ENCODE measurements at places on chromosomes 5 and 9.
A peak's percentile ranks its signal among the peaks of the same experiment; 100 is the strongest.

DNA sequence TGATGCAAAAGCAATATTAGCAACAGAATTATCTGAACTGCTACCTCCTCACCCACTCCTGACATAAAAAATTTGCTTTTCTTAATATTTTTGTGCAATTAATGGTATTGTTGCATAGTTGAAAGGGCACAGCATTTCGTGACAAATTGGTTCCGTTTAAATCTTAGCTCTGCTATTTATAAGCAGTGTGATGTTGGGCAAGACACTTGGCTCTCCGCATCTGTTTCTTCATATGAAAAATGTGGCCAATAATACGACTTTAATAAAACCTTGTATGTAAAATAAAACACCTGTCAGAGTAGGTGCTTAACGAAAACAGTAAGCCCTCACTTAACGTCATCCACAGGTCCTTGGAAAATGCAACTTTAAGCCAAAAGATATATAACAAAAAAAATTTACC is 4.2 kb downstream of the TMEM167A start:
- no peak for DNase-seq

DNA sequence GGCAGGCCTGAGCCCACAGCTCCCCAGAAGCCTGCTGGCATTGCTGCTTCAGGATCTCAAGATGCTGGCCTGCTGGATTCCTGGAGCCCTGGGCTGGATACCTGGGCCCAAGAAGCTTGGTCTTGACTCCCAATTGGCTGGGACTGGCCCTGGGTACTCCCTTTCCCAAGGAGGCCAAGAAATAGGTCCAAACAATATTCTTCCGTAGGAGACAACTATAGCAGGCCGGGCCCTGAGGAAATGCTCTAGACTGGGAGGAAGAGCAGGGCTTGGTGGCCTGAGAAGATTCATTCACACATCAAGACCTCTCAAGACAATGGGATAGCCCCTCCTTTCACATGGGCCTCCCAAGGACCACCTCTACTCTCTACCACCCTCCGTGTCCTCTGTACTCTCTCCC is 7.9 kb downstream of the CSF2 start:
- DNase-seq: no peak

- no peak for DNase-seq
Observed at GRCh38 chr9:87428659-87429058, 69.0 kb upstream of the DAPK1 start.

- DNase-seq: peak; percentile 19
Observed at GRCh38 chr9:83582029-83582428, 40.9 kb upstream of the IDNK start.

GRCh38 chr5:56094579-56095361 is 100.0 kb upstream of the IL6ST start:
- DNase-seq: no peak

DNA sequence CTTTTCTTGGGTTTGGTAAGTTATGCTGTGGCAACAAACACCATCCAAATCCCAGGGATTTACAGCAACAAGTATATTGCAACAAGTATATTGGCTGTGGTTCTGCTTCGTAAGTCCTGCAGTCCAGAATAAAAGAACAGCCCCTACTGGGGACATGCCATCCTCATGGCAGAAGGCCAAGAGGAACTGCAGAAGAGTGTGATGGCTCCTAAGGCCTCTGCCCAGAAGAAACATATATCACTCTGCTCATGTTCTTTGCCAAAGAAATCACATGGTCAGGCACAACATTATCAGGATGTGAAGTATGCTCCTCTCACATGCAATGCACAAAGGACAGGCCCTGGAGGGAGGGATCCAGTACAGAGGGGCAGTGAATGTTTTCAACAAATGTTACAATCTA is 159.6 kb upstream of the TAS2R1 start:
- no peak for DNase-seq

DNA sequence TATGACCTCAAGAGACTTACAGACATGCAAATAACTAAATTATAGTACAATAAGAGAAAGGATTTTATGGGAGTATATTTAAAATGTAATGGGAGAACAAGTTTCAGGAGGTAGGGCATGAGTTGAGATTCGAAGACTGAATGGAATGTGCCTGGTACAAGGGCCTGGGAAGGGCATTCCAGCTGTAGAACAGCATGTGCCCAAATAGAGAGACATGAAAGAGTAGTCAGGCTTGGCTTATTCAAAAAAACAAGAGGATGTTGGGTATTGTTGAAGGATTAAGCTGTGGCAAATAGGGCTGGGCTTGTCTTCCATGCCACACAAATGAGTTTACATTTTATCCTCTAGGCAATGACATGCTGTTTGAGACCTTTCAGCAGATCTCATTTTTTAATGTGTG is 86.9 kb downstream of the FOCAD start:
- no peak for DNase-seq

DNA sequence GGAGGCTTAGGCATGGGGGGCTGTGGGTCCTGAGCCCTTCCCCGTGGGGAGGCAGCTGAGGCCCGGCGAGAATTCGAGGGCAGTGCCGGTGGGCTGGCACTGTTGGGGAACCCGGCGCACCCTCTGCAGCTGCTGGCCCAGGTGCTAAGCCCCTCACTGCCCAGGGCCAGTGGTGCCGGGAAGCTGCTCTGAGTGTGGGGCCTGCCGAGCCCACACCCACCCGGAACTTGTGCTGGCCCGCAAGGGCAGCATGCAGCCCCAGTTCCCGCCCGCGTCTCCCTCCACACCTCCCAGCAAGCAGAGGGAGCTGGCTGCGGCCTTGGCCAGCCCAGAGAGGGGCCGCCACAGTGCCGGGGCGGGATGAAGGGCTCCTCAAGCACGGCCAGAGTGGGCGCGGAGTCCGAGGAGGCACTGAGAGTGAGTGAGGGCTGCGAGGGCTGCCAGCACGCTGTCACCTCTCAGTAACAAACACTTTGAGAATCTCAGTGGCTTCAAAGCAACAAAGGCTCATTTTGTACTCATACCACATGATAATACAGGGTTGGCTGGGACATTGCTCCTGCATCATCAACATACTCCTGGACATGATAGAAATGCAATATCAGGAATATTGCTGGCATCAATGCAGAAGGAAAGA is 265.7 kb upstream of the ANKRD55 start:
- no peak for DNase-seq

- DNase-seq: no peak
Observed at GRCh38 chr9:130020618-130021017, 22.4 kb downstream of the FNBP1 start.

- no peak for DNase-seq
Observed at GRCh38 chr5:109453251-109453650, 43.5 kb upstream of the PJA2 start.

GRCh38 chr9:37412431-37413151 is 9.9 kb upstream of the GRHPR start:
- DNase-seq: no peak

Data from fibroblast of skin of left biceps (primary cell).